GM13976 (cell line): ENCODE measurements at places on chromosomes 7 and 10.
A peak's percentile ranks its signal among the peaks of the same experiment; 100 is the strongest.

DNA sequence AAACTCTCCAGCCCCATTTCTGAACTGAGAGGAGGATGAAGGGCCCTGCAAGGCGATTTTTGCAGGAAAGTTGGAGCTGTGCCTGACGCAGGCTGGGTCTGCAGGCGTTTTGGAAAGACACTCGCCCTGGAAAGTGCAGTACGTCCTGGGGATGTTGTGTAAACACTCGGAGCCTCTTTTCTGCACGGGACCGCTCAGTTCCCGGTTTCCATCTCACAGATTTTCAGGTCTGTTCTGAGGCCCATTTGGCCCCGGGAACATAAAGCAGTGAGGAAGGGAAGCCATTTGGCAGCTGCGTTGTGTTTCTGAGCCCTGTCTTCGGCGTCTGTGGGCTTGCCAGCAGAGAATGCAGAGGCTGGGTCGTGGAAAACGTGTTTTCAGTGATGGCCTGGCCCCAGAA is 655.0 kb upstream of the MGMT start:
- no peak for DNase-seq

- no peak for DNase-seq
Observed at GRCh38 chr7:133815611-133816210, 311.4 kb upstream of the LRGUK start.

DNA sequence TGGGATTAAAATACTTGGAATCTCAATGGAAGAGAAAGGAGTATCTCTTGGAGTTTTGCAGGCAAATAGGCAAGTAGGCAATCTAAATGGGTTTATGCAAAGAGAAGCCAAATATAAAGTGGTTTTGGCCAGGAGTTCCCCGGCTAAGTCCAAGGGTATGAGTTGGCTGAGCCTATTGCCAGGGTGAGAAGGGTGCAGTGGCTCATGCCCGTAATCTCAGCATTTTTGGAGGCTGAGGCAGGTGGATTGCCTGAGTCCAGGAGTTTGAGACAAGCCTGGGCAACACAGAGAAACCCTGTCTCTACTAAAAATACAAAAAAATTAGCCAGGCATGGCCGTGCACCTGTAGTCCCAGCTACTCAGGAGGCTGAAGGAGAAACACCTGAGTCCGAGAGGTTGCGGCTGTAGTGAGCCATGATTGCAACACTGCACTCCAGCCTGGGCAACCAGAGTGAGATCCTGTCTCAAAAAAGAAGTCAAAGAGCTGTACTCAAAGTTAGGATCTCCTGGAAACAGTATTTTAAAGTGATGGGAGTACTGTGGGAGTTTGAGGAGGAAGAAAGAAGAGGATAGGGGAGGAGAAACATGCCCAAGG is 130.4 kb upstream of the RAB18 start:
- no peak for DNase-seq

DNA sequence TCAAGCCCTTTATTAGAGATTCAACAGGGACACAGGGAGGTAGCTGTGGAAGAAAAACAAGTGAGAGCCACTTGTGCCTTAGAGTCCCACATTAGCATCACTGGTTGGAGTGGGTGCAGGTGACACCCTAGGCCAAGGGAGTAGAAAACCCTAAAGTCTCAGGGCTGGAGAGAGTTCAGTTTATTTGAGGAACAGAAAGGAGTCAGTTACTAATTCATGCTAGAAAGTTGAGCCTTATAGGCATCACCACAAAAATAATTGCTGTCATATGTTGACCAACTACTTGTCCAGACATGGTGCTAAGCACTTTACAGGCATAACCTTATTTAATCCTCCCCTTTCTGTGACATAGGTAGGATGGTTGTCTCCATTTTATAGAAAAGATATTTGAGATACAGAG is 20.9 kb upstream of the ACSL5 start:
- no peak for DNase-seq

DNA sequence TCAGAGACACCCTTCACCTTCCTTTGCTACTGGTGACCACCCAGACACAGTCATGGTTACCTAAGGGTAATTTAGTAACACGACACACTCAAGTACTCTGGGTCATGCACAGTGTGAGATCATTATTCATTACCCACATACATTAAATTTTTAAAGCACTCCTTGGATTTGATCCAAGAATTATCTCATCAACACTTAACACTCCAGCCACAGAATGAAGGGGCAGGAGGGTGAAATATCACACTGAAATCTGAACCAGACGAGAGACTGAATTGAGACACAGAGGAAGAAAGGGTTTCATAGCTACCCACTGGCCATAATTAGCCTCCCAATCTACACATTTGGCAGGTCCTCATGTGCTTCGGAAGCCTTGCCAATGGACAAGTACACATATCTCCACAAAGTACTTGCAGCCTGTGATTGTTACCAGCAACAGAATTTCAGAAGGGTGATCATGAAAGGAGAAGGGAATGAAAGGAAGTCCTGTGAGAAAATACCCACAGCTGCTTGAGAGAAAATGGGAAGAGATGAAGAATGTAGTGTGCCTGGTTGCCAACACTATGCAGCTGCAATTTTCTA is 189.3 kb downstream of the POLR1F start:
- no peak for DNase-seq

- no peak for DNase-seq
Observed at GRCh38 chr7:150388306-150388705, 9.2 kb downstream of the ZNF775 start.

- DNase-seq, result peak; percentile 63
Observed at GRCh38 chr7:6536262-6537260, 14.7 kb downstream of the GRID2IP start.

DNA sequence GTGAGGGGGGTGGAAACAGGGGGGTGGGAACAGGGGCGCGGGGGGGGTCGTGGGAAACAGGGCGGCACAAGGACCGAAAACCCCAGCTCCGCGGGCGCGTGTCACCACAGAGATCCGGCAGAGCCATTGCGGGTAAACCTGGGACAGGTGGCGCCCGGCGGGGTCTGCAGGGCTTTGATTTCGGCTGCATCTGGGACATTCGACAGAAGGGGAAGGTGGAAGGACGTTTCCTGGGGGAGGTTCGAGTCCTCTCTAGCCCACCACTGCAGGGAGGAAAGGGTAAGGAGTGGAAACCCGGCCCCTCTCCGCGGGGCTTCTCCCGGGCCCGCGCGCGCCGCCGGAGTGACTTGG is 7.5 kb downstream of the NKX2-3 start:
- DNase-seq, result no peak

DNA sequence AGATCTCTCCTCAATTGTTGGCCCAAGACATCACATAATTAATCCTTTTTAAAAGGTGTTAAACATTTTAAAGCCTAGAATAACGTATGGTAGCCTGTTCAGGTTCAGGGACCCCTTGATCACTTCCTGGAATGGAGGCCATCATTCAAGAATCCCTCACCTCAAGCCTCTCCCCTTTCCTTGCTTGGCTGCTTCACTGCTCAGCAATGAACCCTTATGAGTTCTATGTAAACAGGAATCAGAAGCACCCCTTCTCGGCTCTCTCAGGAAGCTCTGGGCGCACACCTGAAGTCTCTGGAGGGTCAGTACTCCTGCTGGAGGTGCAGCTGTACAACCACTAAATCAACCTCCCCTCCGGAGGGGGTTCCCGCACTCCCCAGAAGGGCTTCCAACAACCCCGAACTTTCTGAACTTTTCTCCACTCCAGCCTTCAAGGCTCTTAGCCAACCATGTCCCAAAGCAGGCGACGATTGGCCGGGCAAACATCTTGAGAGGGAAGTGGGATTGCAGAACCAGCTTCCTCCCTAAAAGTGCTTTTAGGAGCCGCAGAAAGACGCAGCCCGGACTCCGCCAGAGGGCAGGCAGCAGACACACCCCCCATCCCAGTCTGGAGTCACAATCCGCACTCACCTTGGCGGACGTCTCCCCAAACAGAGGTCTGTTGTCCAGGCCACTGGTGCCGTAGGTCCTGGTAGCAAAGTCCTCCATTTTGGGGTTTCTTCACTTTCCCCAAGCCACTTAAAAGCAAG is 562 bp downstream of the TMEM243 start:
- peak; percentile 44 for DNase-seq

GRCh38 chr7:91940171-91940570 is 491 bp upstream of the AKAP9 start:
- peak; percentile 51 for DNase-seq

- no peak for DNase-seq
Observed at GRCh38 chr10:50310560-50311174, 59.4 kb upstream of the ASAH2 start.

GRCh38 chr10:9166770-9167169 is 1112.3 kb downstream of the GATA3 start:
- DNase-seq, result no peak

GRCh38 chr7:55970978-55971377 is 6.6 kb downstream of the NIPSNAP2 start:
- no peak for DNase-seq

- DNase-seq, result no peak
Observed at GRCh38 chr10:48667960-48668590, 16.6 kb upstream of the WDFY4 start.

GRCh38 chr7:130875265-130875741 is 141.3 kb upstream of the KLF14 start:
- DNase-seq, result peak; percentile 68

DNA sequence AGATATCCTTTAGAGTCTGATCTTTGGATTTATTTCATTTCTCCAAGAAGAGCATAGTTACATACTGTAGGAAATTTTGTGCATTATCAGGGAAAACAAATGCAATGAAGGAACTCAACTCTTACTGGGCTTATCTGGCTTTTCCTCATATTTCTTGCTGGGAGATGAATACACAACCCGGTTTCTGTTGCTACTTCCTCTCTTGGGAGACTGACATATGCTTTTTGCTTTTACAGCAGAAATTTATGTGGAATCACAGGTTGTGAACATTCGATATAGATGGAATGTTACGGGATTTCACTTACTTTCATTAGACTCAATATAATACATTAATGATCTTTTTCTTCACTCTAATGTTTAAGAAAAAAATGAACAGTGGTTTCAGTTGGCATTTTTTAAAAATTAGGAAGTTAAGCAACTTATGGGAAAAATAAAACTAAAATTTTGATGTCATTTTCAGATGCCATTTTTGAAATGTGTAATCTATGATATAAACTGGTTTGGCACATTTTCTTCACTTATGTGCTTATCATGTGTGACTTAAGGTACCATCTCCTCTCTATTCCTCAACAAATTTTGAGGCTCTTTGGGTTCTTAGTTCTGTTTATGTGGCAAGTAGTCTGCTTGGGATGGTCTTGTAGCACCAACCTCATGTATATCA is 7.1 kb downstream of the SND1 start:
- no peak for DNase-seq

DNA sequence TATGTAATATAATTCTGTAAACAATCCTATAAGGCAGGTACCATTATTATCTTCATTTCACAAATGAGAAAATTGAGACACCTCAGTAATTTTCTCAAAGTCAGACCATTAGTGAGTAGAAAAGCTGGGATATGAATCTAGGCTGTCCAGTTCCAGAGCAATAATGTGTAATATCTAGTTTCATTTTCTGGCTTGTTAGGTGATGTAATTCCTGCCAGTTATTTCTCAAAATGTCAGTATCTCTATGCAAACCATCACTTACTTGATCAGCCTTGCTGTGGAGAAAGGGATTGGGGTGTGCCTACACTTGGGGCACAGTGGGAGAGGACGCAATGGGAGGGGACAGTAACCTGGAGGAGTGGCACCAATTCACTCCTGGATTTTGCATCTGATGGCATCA is 157.5 kb downstream of the LYZL1 start:
- no peak for DNase-seq

GRCh38 chr10:1230592-1231275 is 174.5 kb downstream of the WDR37 start:
- no peak for DNase-seq

DNA sequence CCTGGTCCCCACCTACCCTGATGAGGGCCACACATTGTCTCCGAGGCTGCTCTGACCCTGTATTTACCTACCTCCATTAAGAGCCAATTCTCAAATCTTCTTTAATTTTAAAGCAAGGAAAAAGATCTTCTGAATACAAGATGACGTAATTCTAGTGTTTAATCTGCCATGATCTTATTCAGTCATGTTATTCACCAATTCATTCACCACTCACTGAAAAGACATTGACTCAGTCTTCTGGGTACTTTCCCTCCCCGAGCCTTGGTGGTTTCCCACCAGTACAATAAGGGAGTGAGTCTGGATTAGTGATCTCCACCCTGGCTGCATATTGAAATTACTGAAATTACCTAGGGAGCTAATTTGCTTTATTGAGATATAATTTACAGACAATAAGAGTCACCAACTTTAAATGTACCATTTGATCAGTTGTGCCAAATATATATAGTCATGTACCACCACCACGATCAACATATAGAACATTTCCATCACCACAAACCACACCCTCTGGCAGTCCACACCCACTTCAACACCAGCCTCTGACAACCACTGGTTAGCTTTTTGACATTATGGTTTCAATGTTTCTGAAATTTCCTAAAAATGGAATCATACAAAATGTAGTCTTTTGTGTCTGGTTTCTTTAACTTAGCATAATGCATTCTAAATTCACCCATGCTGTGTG is 117.5 kb upstream of the UNC5B start:
- DNase-seq, result peak; percentile 17

GRCh38 chr7:2019711-2020511 is 212.8 kb downstream of the MAD1L1 start:
- DNase-seq, result peak; percentile 86
